Breast epithelium (tissue), 4 donors: ENCODE measurements at places on chromosomes 1 and 21. TPM values are rescaled to one million over a fixed set of nuclear protein-coding genes. Genes with fewer than 3 reads are reported as not detected.

Gene NR0B2
- total RNA-seq, result not detected

Gene TMIGD3
- 5.9 TPM for total RNA-seq

Gene CFAP74
- total RNA-seq, result 0.98 TPM

Gene SASS6
- 3.6 TPM for total RNA-seq

Gene UBASH3A
- total RNA-seq, result 0.66 TPM

Gene SYCP1
- total RNA-seq, result 0.16 TPM

DNA sequence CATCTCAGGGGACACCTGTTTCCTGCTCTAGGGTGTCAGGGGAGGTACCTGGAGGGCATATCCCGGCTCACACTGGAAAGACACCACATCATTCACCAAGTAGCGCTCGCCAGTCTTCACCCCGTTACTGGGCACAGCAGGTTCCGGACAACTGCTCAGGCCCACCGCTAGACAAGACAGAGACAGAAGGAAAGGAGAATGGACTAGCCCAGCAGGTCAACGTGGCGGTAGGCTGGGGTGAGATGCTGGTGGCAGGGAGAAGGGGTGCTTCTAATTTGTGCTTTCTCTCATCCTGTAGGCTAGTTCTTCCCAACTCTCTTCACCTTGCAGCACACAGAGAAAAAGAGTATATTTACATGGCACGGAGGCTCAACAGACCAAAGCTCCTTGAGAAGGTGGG is 145.0 kb downstream of the ZSCAN20 start:
- no peak for DNase-seq

- no peak for DNase-seq
These were observed 118.3 kb upstream of the COL6A1 start for GRCh38 chr21:45863267-45863666.

DNA sequence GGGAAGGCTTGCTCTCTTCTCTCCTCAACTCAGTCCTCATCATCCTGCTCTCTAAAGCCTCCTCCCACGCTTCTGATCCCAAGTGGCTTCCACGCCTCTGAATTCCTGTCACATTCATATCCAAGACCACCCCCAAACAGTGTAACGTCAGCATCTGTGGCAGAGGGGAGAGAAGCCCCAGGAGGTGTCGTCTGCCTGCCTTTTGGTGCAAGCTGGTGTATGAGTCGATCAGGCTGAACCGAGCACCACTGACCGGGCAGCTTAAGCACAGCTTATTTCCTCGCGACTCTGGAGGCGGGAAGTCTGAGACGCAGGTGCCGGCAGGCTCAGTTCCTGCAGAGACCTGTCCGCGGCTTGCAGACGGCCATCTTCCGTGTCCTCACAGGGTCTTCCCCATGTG is 123.8 kb upstream of the RAB4A start:
- no peak for DNase-seq

- DNase-seq, result peak; percentile 80
These were observed 35.2 kb downstream of the URB2 start for GRCh38 chr1:229661022-229661877.

GRCh38 chr1:230570724-230571360 is 71.4 kb upstream of the COG2 start:
- no peak for DNase-seq

DNA sequence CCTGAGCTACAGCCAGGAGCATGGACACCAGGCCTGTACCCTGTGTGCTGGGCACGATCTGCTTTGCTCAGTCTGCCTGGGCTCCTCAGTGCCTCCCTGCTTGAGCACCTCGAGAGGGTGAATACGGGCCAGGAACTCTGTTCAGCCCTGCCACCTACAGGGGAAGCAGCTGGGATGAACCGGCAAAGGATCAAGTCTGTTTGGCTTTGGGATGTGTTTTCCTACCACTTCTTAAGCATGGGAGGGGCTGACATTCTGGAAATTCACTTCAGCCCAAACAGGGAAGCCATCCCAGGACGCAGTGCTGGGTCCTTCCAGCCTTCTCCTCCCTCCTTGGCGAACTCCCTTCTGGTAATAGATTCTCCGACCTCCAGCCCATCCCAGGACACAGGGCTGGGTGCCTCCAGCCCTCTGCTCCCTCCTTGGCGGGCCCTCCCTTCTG is 55.8 kb upstream of the SELENON start:
- peak; percentile 54 for DNase-seq

- DNase-seq, result no peak
These were observed 97.6 kb downstream of the APP start for GRCh38 chr21:26072666-26073615.

- DNase-seq, result no peak
These were observed 109.8 kb downstream of the PBX1 start for GRCh38 chr1:164668491-164669400.

GRCh38 chr1:205424901-205425600 is 3.2 kb upstream of the LEMD1 start:
- DNase-seq, result no peak

GRCh38 chr1:31961536-31961935 is 23.4 kb upstream of the PTP4A2 start:
- no peak for DNase-seq

- DNase-seq, result no peak
These were observed 576.1 kb upstream of the PTBP2 start for GRCh38 chr1:96145492-96145891.

DNA sequence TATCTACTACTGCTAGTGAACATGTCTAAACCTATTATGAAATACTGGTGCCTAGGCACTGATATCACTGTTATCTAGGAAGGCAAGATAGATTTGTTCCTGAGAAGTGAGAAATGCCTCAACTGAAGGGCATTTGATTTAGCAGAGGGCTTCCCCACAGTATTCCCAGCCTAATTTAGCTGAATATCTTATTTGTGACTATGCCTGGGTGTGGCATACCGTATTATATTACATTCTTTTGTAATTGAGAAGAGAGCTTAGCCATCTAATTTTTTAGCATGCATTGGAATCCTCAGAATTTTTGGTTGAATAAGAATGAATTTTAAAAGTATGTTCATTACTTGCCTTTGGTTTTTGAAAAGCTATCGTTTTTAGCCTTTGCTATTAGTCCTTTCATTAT is 99.1 kb downstream of the ZP4 start:
- no peak for DNase-seq

DNA sequence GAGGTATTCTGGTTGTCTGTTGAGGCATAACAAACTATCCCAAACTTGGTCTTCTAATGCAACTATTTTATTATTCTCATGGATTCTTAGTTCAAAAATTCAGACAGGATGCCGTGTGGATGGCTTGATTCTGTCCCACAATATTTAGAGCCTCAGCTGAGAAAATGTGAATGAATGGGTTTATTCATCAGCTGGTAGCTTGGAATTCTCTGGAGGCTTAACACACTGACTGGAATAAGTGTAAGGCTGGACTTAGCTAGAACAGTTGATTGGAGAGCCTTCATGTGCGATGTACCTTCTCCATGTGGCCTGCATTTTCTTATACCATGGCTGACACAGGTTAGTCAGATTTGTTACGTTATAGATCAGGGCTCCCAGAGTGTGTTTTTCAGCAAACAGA is 30.8 kb downstream of the TNNI3K start:
- no peak for DNase-seq

- DNase-seq, result no peak
These were observed 26.8 kb downstream of the EIF4G3 start for GRCh38 chr1:21149855-21150432.

GRCh38 chr21:44425895-44426662 is 29.2 kb upstream of the LRRC3 start:
- peak; percentile 37 for DNase-seq

DNA sequence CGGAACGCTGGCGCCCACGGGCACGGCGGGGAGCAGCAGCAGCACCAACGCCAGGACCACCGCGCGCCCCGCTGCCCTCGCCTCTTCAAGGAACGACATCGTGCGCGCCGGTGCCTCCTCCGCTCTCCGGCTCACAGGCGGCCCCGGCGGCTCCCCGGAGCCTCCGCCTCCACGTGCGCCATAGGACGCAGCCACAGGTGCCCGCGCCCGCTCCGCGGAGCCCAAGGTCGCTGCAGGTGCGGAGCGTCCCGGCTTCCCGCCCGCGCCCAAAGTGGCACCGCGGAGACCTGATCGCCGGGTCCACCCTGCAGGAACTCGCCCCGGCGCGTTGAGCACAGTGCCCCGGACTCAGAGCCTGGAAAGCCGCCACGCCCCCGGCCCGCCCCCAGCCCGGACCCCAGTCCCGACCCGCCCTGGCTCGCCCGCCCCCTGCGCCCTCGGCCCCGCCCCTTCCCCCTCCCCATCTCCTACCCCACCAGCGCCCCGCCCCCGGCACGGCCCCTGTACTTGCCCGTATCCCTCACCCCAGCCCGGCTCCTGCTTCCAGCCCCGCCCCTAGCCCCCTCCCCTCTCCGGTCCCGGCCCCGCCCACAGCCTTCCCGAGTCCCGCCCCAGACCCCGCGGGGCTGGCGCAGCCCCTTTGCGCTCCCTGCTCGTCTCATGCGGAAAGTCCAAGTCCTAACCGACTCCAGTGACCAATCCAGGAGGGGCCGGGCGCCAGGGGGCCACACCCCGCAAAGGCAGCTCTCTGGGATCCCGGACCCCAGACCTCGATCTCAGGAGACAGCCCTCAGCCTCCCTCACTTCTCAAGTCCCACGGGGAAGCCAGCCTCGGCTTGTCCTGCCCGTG is at the start of gene MEGF6:
Gene MEGF6, minus strand, starts transcription at position 339 of the 850 bp plus-strand sequence. Its CDS starts 240 bp downstream, at position 99.
- DNase-seq, result peak; percentile 70

DNA sequence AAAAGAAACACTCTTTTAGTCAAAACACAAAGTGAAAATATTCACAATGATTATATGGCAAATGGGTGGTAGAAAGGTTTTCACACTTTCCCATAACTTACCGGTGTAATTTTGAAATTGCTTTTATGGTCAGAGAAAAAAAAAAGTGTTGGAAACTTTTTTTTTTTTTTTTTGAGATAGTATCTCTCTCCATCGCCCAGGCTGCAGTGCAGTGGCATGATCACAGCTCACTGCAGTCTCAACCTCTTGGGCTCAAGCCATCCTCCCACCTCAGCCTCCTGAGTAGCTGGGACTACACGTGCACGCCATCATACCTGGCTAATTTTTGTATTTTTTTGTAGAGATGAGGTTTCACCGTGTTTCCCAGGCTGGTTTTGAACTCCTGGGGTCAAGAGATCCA is 3.3 kb downstream of the IFNGR2 start:
- no peak for DNase-seq

- DNase-seq, result no peak
These were observed 140.5 kb downstream of the LIPI start for GRCh38 chr21:14070049-14070893.

GRCh38 chr1:38204698-38205097 is 158.1 kb upstream of the POU3F1 start:
- no peak for DNase-seq

GRCh38 chr1:10818262-10819197 is 22.1 kb upstream of the CASZ1 start:
- no peak for DNase-seq

DNA sequence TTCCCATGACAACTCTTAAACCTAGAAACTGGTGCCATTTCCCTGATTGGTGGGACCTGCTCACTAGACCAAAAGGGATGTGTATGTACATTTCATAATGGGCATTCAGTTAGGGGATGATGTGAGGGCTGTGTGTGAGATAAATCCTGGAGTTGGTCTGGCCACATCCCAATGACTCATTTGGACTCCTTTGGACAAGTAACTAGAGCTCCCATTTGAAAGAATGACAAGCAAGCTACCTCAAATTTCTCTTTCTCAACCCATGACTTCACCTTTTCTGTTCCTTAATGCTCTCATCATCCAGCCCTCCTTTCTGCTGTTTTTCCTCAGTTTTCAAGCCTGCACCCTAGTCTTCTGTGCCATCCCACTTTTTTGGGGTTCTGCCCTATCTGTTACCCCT is 27.9 kb downstream of the EBNA1BP2 start:
- no peak for DNase-seq

DNA sequence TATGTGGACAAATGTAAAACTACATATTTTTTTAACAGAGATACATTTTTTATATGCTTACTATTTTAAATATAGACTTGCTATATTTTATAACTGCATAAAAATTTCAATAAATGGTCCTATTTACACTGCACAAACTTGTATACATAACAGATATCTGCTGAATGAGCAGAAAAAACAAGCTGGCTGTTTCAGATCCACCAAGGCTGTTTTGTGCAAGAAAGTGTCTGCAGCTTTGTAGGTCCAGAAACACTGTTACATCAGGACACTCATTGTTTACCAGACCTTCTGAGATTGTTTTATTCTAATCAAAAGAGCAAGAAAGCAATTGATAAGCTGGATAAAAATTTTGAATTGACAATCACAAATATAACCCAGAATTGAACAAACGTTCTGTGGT is 99.3 kb downstream of the NCAM2 start:
- DNase-seq, result no peak

GRCh38 chr1:247400685-247401084 is 15.3 kb upstream of the NLRP3 start:
- no peak for DNase-seq

DNA sequence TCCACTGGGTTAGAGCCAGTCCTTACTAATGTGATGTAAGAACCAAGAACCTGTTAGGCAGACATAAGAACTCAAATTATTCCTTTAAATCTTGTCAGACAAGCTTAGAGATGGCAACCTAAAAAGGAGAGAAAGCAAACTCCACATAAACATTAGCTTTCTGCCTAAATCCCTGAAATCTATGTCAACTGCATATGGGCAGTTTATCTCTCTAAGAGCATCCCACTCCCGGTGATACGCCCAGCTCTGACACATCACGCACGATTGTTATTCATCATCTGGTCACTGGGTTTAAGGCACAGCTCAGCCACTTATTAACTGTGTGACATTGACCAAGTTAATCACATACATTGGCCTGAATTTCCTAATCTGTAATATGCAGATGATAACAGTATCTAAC is 323.7 kb downstream of the HHIPL2 start:
- DNase-seq, result no peak

DNA sequence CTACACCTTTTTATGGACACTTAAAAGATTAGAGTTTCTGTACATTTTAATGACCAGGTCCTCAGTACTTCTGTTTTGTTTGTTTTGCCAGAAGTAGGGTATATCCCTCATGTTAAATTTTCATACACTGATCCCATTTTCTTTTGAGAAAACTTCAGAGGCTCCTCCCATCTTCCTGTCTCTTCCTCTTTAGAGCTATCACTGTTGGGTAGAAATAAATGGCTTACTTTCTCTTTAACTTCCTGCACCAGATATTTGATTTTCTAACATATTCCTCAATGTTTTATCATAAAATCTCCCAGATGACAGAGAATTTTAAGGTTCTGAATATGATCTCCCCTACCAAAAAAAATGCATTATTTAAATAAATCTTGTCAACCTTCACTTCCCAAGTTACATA is 23.4 kb downstream of the VAV3 start:
- DNase-seq, result no peak

- no peak for DNase-seq
These were observed 502.9 kb upstream of the ZRANB2 start for GRCh38 chr1:71583756-71584155.
